SHP77 treated with DMSO at 0.1 percent for 48 hours (cell line): ENCODE measurements at places on chromosomes 2 and 18.

DNA sequence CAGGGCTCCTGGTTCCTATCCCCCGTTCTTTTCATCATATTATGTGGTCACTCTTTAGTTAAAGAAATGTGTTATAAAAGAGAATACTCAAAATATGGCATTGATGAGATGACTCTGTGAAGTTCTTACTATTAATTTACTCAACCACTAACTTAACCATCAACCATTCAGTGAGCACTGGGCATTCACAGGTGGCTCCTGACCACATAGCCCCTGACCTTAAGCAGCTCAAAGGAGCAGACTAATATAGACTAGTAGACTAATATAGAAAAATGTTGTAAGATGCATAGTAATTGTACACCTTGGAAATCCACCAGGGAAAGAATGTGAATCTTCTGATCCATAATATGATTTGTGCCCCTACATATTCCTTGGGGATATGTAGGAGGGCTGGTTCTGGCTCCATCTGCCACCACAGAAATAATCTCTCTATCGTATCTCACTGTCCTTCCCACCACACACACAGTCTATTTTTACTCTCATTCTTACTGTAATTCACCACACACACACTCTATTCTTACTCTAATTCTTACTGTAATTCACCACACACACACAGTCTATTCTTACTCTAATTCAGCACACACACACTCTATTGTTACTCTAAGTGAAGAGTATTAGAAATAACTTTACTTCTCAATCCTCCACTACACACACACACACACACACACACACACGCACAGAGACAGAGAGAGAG, 188.9 kb upstream of the ITGA4 start:
- no peak for DNase-seq

DNA sequence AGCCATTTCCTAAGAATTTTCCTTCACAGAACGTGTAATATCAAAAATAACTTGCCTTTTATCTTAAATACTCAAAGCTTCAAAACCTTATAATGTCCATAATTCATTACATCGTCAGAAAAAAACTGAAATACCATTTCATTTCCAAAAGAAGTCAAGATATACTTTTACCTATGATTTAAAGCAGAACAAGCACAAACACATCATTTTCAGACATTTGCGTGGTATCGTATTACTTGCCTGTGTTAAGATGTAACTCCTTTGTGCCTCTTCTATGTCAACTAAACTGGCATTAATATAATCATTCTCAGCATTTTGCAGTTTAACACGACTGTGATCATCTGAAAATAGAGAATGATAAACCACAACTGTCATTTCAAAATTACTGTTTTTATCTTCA, 47.5 kb downstream of the PTPN2 start:
- no peak for DNase-seq

GRCh38 chr18:64401268-64402060, 252.6 kb upstream of the LINC00305 start:
- DNase-seq, result no peak

- no peak for DNase-seq
Measured at GRCh38 chr2:44120428-44120827, 48.2 kb upstream of the PPM1B start.

DNA sequence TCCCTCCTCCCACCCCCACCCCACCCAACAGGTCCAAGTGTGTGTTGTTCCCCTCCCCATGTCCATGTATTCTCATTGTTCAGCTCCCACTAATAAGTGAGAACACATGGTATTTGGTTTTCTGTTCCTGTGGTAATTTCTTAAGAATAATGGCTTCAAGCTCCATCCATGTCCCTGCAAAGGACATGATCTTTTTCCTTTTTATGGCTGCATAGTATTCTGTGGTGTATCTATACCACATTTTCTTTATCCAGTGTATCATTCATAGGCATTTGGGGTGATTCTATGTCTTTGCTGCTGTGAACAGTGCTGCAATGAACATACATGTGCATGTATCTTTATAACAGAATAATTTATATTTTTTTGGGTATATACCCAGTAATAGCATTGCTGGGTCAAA, 12.3 kb upstream of the ASAP2 start:
- DNase-seq, result no peak

GRCh38 chr2:43437363-43437762, 158.5 kb downstream of the THADA start:
- DNase-seq, result no peak

GRCh38 chr2:151840216-151841046, 12.2 kb upstream of the ARL5A start:
- DNase-seq, result no peak

- DNase-seq, result peak; percentile 4
Measured at GRCh38 chr18:76679259-76679658, 143.1 kb upstream of the ZNF236 start.

DNA sequence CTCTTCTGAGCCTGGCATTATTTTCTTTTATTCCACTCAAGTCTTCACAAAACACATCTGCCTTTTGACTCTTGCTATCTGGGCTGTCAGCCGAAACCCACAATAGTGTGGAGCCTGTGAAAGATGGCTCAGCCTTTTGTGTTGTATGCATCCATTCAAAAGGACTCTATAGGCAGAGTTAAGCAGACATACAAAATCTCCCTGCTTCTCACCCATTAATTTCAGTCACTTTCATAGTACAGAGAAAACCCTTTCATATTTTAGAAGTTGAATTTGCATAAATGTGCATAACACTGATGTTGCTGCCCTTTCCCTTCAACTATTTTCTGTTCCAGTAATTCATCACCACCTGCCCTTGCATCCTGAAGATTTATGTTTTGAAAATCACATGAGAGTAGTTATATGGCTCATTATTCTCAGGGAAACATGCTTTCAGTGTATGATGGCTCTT, 154.6 kb downstream of the EVA1A start:
- no peak for DNase-seq
